CD4-positive, alpha-beta T cell treated with Interleukin-12 subunit alpha and Interleukin-12 subunit beta, for 1 hour (primary cell): ENCODE measurements at places on chromosomes 7 and 10.

DNA sequence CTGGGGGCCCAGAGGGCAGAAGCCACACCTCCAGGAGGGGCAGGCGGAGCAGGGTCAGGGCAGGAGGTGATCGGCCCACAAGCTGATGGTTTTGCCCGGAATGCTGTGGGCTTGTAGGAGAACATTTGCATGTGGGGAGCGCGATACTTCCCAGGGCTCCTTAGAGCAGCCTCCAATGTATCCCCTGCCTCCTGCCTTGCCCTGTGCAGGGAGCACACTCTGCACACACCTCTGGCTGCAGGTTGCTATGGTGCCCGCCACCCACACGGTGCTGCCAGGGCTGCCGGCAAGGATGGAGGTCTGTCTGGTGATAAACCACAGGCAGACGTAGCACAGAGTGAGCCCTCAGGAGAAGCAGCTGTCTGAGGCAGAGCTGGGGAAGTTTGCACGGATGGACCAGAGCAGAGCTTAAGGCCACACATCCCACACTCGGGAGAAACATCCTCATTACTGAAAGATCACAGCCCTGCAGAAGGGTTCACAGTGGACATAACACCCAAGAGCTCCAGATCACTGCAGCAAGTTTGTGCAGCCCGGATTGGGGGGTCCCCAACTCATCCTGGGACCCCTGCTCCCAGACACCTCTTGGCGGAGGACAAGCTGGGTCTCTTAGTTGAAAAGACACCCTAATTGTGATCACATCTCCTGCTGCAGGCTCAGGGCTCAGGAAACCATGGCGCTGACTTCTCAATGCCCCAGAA, 41.8 kb downstream of the VIPR2 start:
- DNase-seq = no peak

DNA sequence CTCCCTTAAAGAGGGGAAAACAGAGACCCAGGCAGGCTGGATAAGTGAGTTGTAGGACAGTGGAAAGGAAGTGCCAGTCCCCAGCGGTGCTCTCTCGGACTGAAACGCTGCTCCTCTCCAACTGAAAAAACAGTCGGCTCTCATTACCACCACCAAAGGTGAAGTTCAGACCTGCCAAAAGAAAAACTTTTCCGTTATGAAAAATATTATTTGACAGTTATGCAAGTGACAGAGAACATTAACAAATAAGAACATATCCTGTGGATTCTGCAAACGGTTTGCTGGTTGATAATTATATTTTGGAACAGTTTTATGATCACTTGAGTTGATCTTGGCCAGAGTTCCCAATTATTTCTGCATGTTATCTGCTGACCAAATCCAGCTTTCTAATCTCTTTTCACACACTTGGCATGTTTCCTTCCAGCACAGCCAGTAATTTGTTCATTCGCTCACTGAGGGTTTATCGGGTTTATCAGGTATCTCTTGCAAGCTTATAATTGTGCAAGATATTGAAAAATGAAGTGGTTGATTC, 82.6 kb downstream of the PTPRE start:
- no peak for DNase-seq

DNA sequence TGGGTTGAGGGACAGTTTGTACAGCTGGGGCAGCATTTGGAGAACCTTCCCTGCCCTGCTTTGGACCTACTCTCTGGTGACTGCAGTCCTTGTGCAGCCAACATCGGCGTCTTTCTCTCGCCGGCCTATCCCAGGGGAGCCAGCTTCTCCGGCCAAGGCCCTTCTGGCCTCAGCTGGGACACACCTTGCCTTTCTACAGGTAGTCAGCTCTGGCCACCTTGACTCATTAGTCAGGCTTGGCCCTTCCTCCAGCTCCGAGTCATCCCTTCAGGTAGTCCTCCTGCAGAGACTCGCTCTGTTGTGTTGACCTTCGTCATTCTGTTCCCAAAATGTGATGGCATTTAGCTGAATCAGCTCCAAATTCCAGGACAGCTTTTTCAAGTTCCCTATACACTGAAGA, 145.0 kb upstream of the CHST15 start:
- no peak for DNase-seq

- DNase-seq = no peak
Observed at GRCh38 chr7:102387064-102387463, 9.1 kb upstream of the PRKRIP1 start.

- DNase-seq = no peak
Observed at GRCh38 chr7:148625342-148625741, 34.8 kb downstream of the C7orf33 start.

DNA sequence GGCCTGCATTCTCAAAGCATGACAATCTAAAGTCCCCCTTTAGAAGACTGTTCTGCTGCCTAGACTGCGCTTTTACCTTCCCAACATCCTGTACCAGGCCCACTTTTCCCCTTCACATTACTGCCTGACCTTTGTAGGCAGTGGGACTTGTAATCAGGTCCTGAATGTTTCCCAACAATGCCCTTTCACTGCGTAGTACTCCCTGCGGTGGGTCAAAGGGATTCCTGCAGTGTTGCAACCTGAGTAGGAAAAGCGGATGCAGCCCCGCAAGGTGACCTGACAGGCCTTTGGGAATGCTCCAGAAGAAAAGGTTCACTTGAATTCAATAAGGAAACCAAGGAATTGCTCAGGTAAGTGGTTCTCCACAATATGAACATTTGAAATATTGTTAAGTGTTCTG, 4.9 kb upstream of the TCAF1 start:
- DNase-seq = no peak

GRCh38 chr7:126529254-126529653, 723.5 kb downstream of the GRM8 start:
- no peak for DNase-seq

DNA sequence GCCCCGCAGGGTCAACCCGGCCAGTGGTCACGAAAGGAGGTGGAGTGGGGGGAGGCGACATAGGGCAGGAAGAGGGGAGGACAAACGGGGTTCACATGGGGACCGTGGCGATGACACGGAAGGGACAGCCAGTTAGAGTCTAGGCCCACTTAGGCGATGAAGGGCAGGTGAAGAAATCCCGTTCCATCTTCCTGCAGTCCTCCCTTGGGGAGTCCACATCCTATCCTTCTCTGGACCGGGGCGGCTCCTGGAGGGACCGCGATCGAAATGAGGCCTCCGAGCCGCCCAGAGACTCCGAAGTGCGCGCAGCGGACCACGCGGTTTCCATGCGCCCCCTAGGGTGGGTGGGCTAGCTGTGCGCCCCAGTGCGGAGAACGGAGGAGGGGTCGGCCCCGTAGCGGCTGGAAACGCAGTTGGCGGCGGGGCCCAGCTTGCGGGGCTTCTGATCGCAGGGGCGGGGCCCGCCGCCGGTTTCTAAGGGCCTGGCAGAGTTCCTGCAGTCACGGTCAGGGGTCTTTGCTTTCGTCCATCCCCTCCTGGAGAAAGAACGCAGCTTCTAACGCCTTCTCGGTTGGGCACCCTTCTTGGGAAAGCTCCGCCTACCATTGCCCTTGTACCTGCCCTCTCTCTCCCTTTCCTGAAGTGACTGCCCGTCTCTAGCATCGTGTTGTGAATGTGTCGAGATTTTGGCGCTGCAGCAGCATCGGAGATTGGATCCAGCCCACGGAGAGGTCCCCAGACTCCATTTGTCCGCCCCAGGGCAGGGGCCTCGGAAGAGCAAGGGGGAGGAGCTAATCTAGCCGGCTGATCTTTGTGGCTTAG, 17.9 kb upstream of the TMEM225B start:
- DNase-seq = peak; percentile 54

- DNase-seq = no peak
Observed at GRCh38 chr7:140010194-140010895, 52.4 kb downstream of the PARP12 start.

GRCh38 chr10:9743639-9744038, 1274.0 kb upstream of the CELF2 start:
- no peak for DNase-seq

DNA sequence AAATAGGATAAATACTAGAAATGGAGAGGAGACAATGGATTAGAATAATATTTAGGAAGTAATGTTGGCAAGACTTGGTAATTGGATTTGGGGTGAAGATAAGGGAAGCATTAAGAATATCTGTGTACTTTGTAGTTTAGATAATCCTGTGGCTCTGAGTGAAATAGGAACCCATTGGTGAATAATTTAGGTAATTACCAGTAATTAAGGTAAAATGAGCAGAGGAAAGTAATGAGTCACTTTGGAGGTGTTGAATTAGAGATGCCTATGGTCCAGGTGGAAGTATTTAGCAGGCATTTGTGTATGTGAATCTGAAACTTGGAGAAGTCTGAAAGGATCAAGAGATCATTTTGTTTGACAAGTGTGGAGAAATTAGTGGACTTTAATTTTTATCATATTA, 5.7 kb downstream of the C1GALT1 start:
- no peak for DNase-seq

- DNase-seq = peak; percentile 55
Observed at GRCh38 chr10:79025199-79025832, 43.5 kb upstream of the ZMIZ1 start.

DNA sequence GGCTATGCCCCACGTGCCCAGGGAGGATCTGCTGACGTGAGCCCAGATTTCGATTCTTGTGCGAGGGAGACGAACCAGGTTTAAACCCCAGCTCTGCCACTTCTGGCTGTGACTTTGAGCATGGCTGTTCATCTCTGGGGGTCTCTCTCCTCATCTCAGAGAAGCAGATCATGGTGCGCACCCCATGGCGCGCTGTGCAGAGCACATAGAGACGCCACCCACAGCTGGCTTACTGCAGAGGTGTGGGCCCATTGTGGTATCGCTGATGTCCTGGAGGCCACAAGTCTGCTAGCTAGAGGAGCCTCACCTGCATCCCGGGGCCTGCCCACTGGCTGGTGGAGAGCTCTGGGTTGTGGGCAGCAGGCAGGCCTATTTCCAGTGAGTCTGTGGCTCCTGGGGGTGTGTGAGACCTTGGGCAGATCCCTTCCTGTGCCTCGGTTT, 140.5 kb downstream of the LHPP start:
- DNase-seq = no peak

- DNase-seq = no peak
Observed at GRCh38 chr7:130732980-130733930, 752 bp downstream of the KLF14 start.

DNA sequence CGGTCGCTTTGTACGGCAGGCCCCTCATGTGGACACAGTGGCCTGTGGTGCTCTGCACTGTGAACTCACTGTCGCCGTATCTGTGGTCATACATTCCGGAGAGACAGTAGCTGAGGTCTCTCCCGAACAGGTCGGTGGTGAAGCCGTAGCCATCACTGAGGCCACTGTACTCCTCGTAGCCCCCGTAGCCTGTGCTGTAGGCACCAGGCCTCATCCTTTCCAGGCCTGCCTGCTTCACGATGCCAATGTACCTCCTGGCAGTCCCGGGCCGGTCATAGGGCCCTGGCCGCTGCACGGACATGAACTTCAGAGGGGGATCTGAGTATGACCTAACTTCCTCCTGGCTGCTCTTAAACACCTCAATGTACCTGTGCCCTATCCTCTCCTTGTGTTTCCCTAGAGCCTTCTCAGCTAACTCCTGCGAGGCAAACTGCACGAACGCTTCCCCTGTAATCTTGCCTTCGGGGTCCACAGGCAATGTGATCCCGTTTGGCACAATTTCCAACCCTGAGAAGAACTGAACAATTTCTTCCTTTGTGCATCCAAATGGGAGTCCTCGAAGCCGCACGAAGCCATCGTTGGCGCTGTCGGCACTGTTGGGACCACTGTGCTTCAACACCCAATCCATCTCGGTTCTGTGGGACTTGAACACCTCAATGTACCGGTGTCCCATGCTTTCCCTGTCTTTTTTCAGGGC, 15.7 kb downstream of the FXYD4 start:
- DNase-seq = no peak

DNA sequence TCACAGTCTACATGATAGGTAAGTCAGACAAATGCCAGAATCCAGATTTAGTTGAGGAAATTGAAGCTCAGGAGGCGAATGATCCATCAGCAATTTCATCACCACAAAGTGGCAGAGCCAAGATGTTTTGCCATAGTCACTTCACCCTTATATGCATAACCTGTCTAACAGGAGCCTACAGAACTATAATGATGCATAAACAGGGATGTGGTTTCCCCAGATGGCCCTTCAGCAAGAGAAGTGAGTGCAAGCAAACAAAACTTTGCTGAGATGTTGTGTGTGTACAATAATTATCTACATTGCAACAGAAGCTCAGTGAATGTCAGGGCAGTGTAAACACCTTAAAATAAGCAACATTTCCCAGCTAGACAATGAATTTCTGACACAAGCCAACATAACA, 28.6 kb downstream of the PON3 start:
- DNase-seq = no peak

- DNase-seq = no peak
Observed at GRCh38 chr10:110923856-110924493, 4.6 kb downstream of the SHOC2 start.

- no peak for DNase-seq
Observed at GRCh38 chr7:29228289-29229011, 33.9 kb downstream of the CHN2 start.

DNA sequence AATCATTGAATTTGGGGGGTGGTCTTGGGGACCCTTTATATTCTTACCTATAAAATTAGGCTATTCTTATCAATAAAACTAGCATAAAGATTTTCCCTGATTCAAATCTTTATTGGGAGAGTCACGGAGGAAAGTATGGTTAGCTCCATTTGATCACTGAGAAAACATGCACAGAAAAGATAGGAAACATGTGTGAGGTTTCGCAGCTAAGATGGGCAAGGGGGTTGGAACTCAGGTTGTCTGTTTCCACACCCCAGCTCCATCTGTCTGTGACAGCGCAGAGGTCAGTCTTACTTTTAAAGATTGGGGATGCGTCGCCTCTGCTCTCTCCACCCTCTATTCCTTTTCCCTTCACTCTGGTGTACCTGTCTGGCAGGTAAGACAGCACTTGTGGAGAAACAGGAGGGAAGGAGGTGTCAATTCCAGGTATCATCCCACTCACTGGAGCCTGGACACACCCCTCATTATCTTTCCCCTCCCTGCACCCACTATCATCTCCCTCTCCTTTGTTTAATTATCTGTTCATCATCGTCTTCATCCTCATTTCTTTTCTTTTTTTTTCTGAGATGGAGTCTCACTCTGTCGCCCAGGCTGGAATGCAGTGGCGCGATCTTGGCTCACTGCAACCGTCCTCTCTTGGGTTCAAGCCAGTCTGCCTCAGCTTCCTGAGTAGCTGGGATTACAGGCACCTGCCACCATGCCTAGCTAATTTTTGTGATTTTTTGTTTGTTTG, 2.4 kb upstream of the DENND10 start:
- DNase-seq = no peak

DNA sequence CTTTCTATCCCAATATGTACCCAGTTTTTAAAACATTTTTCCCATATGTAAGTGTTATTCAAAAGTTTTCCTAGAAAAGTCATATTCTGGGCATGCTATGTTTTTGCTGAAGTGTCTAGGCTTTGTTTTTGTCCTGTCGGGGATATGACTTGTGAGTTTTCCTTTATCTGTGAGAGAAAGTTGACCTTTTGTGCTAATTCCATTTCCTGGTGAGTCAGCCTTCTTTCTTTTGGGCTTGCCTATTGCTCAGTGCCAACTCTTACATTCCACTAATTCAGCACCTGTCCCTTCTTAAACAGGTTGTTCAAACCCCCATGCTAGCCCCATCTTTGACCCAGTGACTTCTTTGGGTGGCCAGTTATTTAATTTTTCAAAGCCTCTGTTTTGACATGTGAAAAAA, 146.2 kb downstream of the AHR start:
- no peak for DNase-seq

GRCh38 chr10:124534231-124534798, 72.7 kb downstream of the LHPP start:
- DNase-seq = no peak

GRCh38 chr7:47330561-47331178, 251.2 kb downstream of the TNS3 start:
- no peak for DNase-seq
